Naive B cell (primary cell): ENCODE measurements at places on chromosomes 4 and X.

GRCh38 chr4:84971319-84971932 is 4.9 kb upstream of the WDFY3 start:
- no peak for DNase-seq

- DNase-seq = no peak
Observed at GRCh38 chrX:41858161-41858775, 65.1 kb downstream of the CASK start.

DNA sequence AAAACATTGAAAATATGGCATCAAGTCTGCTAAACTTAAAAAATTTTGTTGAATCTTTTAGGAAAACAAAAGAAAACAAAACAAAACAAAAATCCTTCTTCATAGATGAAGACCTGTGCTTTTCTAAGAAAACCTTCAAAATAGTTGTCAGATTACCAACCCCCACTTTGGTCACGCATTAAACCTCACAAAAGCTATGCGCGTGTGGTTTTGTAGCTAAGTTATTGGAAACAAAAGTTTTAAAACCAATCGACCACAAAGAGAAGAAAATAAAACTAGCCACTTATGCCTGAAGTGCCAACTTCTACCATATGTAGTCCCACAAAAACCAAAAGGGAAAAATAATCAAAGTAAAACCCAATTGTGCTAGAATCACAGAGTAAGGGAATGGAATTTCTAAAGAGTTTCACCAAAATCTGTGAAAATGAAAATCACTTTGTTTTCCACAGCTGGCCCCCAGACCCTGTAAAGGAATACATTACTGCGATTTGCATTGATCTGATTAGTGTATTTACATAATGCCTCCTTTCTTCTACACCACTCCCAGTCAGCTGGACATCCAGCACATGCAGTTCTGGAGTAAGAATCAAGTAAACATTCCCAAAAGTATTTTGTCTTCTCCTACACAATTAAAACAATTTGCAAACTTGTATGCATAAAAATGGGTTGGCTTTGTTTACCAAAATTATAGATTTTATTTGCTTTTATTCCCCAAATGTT is 330.1 kb upstream of the DKK2 start:
- DNase-seq = no peak

DNA sequence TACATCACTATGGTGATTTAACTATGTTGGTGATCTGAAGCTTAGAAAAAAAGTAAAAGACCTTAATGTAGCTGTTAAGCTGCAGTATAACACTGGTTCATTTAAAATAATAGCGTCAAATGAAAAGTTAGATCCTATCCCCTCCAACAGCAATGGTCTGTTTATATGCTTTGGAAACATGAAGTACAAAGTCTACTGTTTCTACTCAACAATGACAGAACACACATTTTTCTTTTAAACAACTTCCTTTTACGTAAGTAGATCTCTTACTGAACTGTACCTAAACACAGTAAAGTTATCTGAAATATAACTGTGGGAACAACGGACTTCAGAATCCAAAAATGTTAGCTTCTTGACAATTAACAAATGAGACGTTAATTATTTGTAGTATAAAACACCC is 35.3 kb downstream of the BOD1L1 start:
- no peak for DNase-seq

GRCh38 chr4:70868778-70869177 is 29.1 kb upstream of the GRSF1 start:
- no peak for DNase-seq

- no peak for DNase-seq
Observed at GRCh38 chrX:38636949-38637819, 75.8 kb downstream of the TSPAN7 start.

DNA sequence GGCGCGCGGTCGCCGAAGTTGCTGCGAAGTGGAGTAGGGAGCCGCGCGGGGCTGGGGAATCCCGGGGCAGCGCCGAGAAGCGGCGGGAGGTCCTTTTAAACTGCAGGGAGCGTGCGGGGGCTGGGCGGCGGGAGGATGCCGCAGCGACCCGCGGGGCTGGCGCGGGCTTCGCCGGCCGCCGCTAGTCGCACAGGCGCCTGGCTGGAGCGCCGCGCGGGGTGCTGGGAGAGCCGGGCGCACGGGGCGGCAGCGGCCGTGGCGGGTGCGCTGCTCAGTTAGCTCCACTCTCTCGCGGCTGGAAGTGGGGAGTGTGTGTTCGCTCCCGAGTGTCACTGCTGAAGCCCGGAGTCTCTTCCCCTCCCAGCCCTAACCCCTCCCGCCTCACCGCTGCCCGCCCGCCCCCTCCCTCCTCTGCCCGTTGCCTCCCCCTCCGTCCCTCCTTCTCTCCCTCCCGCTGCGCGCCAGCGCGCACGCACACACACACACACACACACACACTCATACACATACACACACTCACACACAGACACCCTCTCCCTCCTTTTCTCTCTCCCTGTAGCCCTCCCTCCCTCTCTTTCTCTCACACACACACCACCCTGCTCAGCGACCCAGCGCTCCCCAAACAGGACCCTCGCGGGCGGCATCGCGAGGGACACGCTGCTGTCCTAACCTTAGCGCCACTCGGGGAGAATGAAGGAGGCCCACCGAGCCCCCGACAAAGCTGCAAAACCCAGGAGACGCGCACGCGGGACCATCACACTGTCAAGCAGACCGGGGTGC is at the start of gene NDNF:
TSS of gene NDNF (minus strand) at position 312 of the 780 bp plus-strand sequence. CDS start 26,698 bp downstream, outside the sequence.
- no peak for DNase-seq

GRCh38 chr4:39053983-39054382 is 8.0 kb upstream of the KLHL5 start:
- DNase-seq = no peak

- DNase-seq = no peak
Observed at GRCh38 chr4:24372881-24373280, 211.5 kb downstream of the DHX15 start.
